Tibial nerve (tissue), 4 donors: ENCODE measurements at places on chromosomes 16 and 17.

DNA sequence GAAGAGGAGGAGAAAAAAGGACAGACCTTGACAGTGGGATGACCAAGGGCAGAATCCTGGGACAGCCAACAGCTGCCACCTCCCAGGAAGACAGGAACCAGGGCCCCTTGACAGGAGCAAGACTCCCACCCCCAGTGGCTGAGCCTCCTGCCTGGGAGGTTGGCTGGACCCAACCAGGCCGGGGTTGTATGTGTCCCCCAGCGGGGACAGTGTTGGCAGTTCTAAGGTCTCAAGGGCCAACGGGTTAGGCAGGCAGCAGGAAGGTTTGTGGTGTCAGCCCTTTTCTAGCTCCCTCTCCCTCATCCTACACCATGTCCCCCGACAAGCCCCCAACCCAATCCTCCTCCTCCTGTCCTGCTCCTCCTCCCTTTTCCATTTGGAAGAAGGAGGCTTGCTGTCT lies 126.2 kb downstream of the MRM1 start:
- peaks cover 50% of the 10 kb centered on the region for H3K27me3 ChIP-seq
- H3K4me3 ChIP-seq = no peak overlapping the region
- H3K36me3 ChIP-seq = no peaks in the 10 kb centered on the region
- no peak overlapping the region for H3K27ac ChIP-seq

- H3K4me3 ChIP-seq = no peak overlapping the region
- H3K27ac ChIP-seq = no peak overlapping the region
- no peak for DNase-seq
- H3K27me3 ChIP-seq = no peaks in the 10 kb centered on the region
- peaks cover 97% of the 10 kb centered on the region for H3K36me3 ChIP-seq
Observed at GRCh38 chr16:200388-200787, 20.1 kb downstream of the HBQ1 start.

DNA sequence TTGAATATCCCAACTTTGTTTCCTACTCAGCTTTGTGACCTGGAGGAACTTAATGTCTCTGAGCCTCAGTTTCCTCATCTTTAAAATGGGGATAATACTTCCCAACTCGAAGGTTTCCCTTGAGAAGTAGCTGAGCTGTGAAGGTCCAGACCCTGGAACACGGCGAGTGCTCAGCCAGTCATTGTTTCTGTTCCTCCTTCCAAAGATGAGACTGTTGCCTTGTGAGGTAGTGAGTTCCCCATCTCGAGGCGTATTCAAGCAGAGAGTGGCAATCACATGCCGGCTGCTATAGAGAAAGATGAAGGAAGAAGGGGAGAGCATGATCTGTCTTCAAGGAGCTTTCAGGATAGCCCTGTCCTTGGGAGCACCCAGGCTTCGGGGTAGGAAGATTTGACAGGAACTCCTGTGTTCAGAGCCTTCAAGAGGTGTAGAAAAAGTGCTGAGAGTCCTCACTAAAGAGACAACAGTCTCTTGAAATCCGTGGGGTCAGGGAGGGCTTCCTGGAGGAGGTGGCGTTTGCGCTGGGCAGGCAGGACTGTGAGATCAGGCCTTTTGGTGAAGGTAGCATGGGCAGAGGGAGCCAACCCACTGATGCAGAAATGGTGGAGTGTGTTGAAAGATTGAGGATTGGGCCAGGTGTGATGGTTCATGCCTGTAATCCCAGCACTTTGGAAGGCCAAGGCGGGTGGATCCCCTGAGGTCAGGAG lies 27.2 kb downstream of the SPNS2 start:
- DNase-seq = no peak
- H3K27ac ChIP-seq = no peak overlapping the region
- no peak overlapping the region for H3K4me3 ChIP-seq
- no peaks in the 10 kb centered on the region for H3K36me3 ChIP-seq
- H3K27me3 ChIP-seq = no peaks in the 10 kb centered on the region

DNA sequence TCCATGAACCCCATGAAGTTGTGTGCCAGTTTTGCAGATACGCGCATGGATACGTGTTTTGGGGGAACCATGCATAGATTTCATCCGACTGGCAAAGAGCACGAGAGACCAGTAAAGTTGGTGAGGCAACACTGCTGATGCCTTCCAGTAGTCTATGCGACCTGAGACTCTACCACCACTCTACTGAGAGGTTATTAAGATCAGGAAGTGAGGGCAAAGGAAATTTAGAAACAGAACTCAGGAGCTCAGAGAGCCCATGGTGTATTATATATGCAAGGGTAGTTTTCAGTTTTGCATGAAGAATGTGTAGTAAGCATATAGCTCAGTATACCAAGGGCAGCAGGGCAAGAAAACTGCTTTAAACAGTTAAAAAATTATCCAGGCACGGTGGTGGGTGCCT lies 4.2 kb downstream of the SLX4 start:
- no peaks in the 10 kb centered on the region for H3K27me3 ChIP-seq
- H3K4me1 ChIP-seq = peaks cover 7% of the 10 kb centered on the region
- DNase-seq = no peak
- H3K27ac ChIP-seq = no peak overlapping the region
- no peak overlapping the region for H3K4me3 ChIP-seq

GRCh38 chr17:3678821-3679530 lies 10.4 kb downstream of the EMC6 start:
- no peak overlapping the region for H3K4me3 ChIP-seq
- H3K27me3 ChIP-seq = peaks cover 18% of the 10 kb centered on the region
- no peak for DNase-seq
- no peaks in the 10 kb centered on the region for H3K4me1 ChIP-seq

DNA sequence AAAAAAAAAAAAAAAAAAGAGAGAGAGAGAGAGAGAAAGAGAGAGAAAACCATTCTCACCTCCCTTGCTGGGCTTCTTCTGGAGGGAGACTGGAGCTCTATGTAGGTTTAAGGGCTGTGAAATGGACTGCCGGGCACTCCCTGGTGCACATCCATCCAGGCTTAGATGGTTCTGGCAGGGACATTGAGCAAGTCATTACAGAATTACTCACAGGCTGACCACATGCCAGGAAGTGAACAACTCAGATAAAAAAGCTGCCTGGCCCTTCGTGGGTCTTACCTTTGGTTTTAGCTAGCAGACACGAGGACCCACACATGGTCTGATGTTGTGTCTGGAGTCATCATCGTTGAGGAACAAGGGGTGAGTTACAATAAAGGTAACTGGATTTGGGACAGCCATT lies 847.4 kb upstream of the EEF2KMT start:
- no peak overlapping the region for H3K4me3 ChIP-seq
- DNase-seq = no peak
- no peaks in the 10 kb centered on the region for H3K4me1 ChIP-seq

DNA sequence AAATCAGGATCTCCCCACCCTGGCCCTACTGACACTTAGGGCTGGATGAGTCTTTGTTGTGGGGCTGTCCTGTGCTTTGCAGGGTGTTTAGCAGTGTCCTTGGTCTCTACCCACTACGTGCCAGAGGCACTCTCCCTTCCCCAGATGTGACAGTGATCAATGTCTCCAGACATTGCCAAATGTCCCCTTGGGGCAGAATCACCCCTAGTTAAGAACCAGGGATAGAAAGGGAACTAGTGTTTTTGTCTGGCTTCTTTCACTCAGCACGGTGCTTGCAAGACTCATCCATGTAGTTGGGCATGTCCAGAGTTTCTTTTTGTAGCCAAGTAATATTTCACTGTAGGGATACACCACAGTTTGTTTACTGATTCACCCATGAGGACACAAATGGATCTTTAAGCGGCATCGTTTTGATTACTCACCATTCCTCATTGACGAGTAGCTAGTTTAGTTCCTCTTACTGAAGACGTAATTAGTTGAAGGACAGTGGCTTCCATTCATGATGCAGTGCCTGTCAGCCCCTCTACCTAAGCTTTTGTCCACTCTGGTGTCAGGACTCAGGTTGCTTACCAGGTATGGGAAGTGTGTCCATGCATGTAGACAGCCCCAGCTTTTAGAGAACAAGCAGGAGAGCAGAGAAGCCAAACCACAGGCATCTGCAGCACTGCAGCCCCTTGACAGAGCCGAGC lies 26.0 kb upstream of the ITGB4 start:
- DNase-seq = no peak
- peak overlapping the region; percentile 97 for H3K27ac ChIP-seq
- peaks cover 93% of the 10 kb centered on the region for H3K4me1 ChIP-seq
- no peaks in the 10 kb centered on the region for H3K27me3 ChIP-seq

GRCh38 chr17:41631025-41631897 lies 6.9 kb upstream of the KRT17 start:
- no peaks in the 10 kb centered on the region for H3K4me1 ChIP-seq
- no peaks in the 10 kb centered on the region for H3K36me3 ChIP-seq
- H3K27ac ChIP-seq = no peak overlapping the region

GRCh38 chr17:47172696-47173565 lies 16.2 kb downstream of the CDC27 start:
- H3K27me3 ChIP-seq = no peaks in the 10 kb centered on the region
- peaks cover 37% of the 10 kb centered on the region for H3K4me1 ChIP-seq
- DNase-seq = no peak

- no peaks in the 10 kb centered on the region for H3K36me3 ChIP-seq
- no peak overlapping the region for H3K4me3 ChIP-seq
- H3K4me1 ChIP-seq = no peaks in the 10 kb centered on the region
- H3K27ac ChIP-seq = no peak overlapping the region
Observed at GRCh38 chr17:75601057-75601987, 13.7 kb downstream of the MYO15B start.

DNA sequence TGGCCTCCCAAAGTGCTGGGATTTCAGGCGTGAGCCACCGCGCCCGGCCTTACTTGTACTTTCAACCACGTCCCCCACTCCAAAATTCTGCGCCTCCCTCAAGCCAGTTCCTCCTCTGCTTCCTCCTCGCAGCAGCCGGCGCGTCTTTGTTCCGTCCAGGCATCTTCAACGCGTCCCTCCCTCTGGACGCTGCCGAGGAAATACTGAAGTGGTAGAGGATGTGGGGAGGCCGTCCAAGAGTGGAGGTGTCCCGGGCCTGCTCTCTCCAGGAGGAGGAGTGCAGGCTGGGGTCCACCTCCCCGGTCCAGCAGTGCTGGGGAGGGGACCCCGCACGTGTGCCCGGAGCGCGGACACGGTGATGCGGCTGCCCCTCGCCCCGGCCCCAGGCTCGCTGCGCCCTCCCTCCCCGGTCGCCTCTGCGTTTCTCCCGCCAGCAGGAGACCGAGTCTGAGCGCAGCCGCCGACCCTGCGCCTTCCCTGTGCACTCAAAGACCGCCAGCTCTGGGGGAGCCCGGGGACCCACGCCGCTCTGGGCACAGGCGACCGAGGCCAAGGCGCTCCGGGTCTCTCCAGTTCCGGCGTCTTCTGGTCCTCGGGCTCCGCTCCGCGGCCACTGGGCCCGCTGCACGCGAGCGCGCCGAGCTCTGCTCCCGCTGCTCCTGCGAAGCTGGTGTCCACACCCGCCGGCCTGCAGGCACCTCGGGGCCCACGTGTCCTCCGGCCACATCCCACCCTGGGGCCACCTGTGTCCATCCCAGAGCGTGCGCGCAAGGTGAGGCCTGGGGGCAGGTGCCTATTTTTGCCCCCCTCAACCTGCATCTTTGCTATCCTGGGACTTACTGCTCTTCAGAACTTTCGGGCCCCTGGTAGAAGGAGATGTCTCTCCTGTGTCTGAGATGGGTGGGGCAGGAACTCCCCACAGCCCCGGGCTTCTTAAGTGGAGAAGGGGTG lies 31.7 kb downstream of the OSBPL7 start:
- H3K36me3 ChIP-seq = no peaks in the 10 kb centered on the region
- H3K4me1 ChIP-seq = peaks cover 9% of the 10 kb centered on the region
- no peak for DNase-seq
- no peaks in the 10 kb centered on the region for H3K27me3 ChIP-seq
- H3K4me3 ChIP-seq = peak overlapping the region; percentile 26

DNA sequence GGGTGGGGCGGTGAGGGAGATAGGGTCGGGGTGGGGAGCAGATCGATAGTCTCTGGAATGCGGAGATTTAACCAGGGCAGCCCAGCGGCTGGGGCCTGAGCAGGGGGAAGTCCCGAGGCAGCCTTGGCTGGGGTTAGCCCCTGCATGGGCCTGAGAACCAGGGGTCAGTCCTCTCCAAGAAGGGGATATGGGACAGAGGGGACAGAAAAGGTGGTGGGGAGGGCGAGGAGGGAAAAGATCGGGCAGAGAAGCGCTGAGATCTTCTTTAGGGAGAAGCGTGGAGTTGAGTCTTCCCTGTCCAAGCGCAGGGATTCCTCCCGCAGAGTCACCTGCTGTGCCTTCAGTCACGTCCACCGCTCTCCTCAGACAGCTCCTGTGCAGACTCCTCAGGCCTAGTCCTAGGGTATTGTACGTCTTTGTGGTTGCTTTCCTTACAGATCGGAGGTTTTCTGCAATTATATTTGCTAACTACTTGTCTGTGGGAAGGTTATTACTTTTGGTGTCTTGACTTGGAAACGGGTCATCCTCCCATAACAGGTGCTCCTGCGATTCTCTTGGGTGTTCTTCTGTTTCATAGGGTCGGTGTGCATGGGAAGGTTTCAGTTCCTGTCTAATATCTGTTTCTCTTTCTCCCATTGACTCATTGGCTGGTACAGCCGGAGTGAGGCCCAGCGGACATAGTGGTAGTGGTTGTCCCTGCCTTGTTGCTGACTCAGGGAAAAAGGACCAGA lies 952 bp downstream of the CD300A start:
- peaks cover 14% of the 10 kb centered on the region for H3K4me1 ChIP-seq
- no peak for DNase-seq
- H3K27me3 ChIP-seq = no peaks in the 10 kb centered on the region
- H3K4me3 ChIP-seq = peak overlapping the region; percentile 16
- H3K36me3 ChIP-seq = no peaks in the 10 kb centered on the region

GRCh38 chr17:34411646-34412421 lies 48.8 kb upstream of the CCL1 start:
- peaks cover 15% of the 10 kb centered on the region for H3K27me3 ChIP-seq
- no peak for DNase-seq
- peak overlapping the region; percentile 80 for H3K27ac ChIP-seq

- H3K36me3 ChIP-seq = no peaks in the 10 kb centered on the region
- no peak overlapping the region for H3K4me3 ChIP-seq
- no peaks in the 10 kb centered on the region for H3K4me1 ChIP-seq
Observed at GRCh38 chr16:72025404-72026114, 17.0 kb downstream of the DHODH start.

DNA sequence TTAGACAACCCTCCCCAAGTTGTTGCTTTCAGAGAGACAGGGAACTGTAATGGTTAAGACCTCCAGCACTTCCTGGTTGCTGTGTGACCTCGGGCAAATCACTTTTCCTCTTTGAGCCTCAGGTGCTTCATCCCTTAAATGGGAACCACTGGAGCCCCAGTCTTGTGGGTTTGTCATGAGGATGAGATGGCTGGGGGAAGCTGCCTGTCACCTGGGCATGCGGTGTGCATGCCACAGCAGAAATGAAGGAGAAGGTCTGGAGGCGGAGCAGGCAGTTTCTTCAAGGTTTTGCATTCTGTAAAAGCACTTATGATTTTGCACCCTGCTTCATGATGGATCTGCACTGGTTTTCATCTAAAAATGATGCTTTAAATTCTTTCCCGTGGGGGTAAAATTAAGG lies 22.1 kb downstream of the NAGPA start:
- DNase-seq = no peak
- H3K4me3 ChIP-seq = no peak overlapping the region
- no peaks in the 10 kb centered on the region for H3K36me3 ChIP-seq
- no peak overlapping the region for H3K27ac ChIP-seq
